ENCODE measurements at places on chromosomes 1 and 21.
A peak's percentile ranks its signal among the peaks of the same experiment; 100 is the strongest.

GRCh38 chr1:3611170-3612019 is at the start of gene MEGF6:
MEGF6 (minus strand) TSS chr1:3611508; CDS start chr1:3611268, 240 bp downstream.
- DNase-seq: peak; percentile 80

DNA sequence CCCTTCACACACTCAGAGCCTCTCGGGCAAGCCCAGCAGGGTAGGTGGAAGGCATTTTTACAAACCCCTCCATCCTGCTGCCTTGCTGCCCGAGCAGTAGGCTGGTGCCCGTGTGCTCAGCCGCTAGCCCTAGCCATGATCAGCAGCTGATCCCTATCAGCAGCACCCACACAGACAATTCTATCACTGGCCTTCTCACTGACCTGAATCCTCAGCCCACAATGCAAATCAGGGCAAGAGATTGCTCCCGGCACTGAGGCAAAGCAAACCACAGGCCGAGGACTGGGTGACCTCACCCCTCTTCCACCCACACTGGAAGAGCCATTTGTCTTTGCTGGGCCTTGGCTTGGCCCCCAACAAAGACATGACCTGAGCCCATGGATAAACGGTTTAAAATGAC is 895 bp upstream of the PDZK1 start:
- DNase-seq: no peak

DNA sequence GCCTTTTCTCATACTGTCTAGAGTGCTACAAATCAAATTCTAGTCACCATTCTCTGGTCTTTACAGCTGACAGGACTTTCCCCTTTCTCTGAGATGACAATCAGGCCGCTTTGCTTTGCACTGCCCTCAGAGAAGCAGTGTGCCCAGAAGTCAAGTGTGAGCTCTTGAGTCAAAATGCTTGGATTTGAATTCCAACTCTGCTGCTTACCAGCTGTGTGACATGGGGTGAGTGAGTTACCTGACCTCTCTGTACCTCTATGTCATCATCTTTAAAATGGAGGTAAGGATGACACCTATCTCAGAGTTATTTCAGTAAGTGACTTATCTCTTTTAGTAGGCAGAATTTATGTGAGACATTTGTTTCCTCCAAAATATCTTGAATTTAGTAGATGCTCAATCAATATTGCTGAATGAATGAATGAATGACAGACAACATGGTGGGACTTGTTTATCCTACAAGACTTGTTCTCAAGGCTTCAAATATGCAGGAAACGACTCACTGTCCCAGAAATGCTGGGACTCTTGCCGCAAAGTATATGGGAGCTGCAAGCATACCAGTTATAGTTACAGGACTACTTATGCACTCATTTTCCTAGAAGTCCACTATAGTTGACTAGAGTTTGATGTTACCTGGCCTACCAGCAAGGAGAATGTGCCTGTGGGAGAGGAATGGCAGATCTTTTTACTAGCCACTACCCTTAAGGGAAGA is 38.1 kb upstream of the A3GALT2 start:
- no peak for DNase-seq

- DNase-seq: no peak
These were observed 52.7 kb downstream of the NPHP4 start for GRCh38 chr1:5939271-5940170.

- DNase-seq: peak; percentile 4
These were observed 133.0 kb downstream of the LRRC7 start for GRCh38 chr1:69700770-69701169.
